ENCODE measurements at places on chromosomes 5 and 9.

- DNase-seq = no peak
These were observed 96.5 kb downstream of the EFNA5 start for GRCh38 chr5:107574287-107574686.

DNA sequence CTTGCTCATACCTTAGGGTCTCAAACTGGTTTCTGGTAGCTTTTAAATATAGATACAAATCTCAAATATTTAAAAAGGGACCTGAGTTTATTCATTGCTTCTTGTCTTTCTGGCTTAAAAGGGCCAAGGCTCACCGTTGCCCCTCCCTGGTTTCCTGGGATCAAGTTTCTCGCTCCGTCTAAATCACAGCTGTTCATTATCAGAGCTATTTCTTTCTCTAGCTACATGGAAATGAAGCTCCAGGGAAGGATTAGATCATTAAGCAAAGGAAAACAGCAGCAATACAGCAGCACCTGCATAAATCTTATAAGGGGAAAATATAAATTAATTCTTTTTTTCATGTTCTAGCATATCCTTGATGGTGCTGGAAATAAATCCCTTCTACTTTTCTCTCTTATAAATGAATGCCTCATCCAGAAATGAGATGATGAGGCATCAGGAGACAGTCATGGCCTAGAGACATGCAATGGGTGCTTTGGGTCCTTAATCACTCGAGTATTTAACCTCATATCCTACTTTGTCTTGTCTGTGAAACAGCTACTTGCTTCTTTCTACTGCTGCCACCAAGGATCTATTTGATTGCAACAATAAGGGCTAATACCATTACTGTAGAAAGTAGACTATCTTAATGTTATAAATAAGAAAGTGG lies 320.1 kb downstream of the TRPM3 start:
- no peak for DNase-seq

GRCh38 chr5:100762108-100762507 lies 141.0 kb downstream of the ST8SIA4 start:
- no peak for DNase-seq

- DNase-seq = no peak
These were observed 280.5 kb downstream of the TUSC1 start for GRCh38 chr9:25397746-25398145.

- no peak for DNase-seq
These were observed 310.4 kb downstream of the ACTL7B start for GRCh38 chr9:108545436-108545835.

DNA sequence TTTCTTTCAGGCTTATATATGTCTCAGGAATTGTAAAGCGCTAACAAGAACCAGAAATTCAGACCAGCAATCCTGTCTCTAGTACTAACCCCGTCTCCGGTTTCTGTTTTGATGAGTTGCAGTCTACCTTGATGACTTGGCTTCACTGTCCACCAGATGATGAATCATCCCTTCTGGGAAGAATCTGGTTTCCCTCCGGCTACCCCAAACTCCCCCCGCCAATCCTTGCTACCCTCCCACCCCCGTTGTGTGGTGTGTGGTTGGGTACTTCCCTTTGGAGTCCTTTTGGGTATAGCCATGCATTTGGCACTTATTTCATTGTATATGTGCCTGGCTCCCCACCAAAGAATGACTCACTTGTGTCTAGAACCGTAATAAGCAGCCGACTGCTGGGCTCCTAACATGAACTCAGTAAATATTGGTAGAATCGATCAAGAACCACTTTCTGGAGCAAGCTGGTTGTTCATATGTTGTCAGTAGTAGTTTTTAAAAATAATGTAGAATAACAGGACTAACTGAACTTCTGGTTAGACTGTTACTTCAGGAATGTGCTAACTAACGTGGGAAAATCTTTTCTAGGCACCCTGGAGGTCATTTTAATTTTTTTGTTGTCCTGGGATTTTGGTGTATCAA lies 8.3 kb upstream of the TGFBI start:
- no peak for DNase-seq

DNA sequence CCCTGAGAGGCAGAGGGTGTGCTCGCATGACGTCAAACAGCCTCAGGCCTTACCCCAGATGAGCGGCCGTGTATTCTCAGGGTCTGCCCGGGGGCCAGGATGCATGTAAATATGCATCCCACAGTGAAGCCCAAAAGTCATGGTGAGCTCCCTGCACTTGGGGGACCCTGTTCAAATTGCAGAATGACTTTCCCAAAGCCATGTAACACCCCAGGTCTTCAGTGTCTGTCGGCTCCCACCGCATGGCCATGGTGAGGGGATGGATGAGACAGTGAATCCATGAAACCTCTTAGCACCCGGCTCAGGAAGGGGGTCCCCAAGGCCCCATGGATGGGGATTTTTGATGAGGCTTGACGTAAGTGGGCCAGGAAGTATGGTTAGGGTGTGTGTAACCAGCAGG lies 9.3 kb upstream of the COL5A1 start:
- no peak for DNase-seq

GRCh38 chr5:134945041-134945440 lies 22.7 kb upstream of the CATSPER3 start:
- no peak for DNase-seq

GRCh38 chr5:157233515-157233914 lies 32.4 kb upstream of the CYFIP2 start:
- no peak for DNase-seq

DNA sequence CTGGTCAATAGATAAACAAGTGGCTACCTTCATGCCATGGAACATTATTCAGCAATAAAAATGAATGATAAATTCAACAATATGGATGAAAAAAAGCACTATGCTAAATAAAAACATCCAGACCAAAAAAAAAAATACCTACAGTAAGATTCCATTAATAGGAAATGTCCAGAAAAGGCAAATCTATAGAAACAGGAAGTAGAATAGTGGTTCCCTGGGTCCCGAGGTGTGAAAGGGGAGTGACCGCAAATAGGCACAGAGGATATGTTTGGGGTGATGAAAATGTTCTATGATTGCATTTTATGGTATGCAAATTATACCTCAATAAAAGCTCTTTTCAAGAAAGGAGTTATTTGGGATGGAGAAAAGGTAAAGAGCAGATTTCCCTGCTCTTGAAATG lies 3.6 kb upstream of the GPR151 start:
- no peak for DNase-seq

DNA sequence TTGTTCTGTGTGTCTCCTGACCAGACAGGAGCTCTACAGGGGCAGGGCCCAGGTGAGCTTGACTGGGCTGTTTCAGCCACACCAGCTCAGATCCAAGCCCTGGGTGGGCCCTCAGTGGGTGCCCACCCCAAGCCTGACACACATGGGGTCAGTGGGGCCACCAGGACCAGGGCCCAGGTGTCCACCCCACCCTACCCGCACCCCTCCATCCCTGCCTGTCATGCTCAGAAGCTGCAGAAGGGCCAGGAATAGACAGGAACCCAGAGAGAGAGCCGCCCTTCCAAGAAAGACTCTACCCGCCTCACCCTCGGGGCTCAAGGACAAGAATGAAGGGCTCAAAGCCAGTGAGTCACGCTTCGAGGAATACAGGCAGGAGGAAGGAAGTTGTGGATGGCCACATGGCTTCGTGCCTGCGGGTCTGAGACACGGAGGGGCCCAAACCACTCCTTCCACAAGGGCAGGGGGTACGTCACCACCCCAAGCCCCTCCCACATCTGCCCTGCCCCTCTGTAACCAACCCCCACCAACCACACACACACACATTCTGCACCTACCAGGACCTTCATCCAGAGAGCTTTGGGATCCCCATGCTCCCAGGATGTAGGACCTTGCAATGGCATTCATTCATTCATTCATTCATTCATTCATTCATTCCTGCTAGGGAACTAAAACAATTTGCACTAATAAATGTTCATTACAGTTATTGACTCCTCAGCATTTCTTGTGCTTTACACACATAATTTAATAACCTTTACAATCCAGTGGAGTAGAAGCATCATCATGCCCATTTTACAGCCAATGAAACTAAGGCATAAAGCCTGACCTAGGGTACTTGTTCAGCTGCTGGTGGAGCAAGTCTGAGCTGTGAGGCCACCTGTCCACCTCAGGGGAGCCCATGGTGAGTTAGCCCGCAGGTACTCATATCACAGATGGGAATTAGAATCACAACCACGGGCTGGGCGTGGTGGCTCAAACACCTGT lies 55.9 kb upstream of the STXBP1 start:
- DNase-seq = no peak

- no peak for DNase-seq
These were observed 5.0 kb upstream of the RNF44 start for GRCh38 chr5:176542135-176542595.

GRCh38 chr5:113067635-113068344 lies 91.2 kb downstream of the DCP2 start:
- no peak for DNase-seq

DNA sequence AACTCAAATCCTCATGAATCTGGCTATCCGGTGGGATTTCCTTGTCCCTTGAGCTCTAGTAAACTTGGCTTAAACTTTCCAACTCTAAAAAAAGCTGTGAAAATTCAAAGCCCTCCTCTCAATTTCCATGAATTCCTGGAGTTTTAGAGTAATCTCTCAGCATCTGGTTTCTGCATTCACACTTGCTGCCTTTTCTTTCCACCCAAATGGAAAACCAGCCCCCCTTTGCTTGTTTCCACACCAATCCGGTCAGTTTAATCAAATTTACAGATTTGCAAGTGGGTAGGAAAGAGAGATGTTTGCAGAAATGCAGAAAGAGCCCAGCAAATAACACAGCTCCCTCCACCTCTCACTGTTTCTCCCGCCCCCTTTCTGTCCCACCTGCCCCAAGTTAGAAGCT lies 91.1 kb downstream of the ENC1 start:
- DNase-seq = no peak

DNA sequence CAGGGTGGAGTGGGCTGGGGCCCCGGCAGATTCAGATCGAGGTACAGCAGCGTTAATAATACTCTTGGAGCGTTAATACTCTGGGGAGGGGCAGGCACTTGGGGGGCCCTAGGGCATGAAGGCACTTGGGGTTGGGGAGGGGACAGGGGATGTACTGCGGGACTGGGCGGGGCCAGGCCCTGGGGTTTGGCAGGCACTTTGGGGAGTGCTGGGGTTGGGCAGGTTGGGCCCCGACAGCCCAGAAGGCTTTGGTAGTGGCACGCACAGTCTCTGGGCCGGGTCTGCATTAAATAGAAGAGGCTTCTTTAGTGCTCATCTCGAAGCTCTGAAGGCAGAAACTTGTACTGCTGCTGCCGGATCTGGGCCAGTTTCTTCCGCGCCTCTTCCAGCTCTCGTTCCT lies 7.8 kb upstream of the TPM2 start:
- DNase-seq = no peak

- no peak for DNase-seq
These were observed 150.9 kb downstream of the ARHGAP26 start for GRCh38 chr5:142920849-142921612.

DNA sequence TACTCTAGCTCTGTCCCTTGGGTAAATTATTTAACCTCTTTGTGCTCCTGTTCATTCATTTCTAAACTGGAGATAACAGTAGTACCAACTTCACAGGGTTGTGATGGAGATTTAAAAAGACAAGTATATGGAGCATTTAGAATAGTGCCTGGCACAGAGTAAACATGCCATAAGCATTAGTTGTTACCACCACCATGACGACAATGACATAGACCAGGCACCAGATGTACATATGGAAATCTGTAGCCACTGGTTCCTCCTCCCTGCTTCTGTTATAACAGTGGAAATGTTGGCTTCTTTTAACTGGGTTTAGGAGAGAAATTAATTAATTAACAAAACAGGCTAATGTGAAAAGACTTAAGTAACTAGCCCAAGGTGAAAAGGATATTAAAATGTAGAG lies 217.5 kb downstream of the DENND1A start:
- no peak for DNase-seq
